ENCODE measurements at places on chromosomes 4 and X. TPM values are rescaled to one million over a fixed set of nuclear protein-coding genes. Genes with fewer than 3 reads are reported as not detected.

The KLF8 gene
- total RNA-seq = not detected

The TMEM192 gene
- total RNA-seq = 7.4 TPM

The UGT2B7 gene
- 0.12 TPM for total RNA-seq

The NXF2 gene
- total RNA-seq = not detected

The PTTG2 gene
- not detected for total RNA-seq

The SMARCA1 gene
- 41.1 TPM for total RNA-seq

The TEX13D gene
- not detected for total RNA-seq

The SMR3B gene
- not detected for total RNA-seq

All from A549 treated with CORT108297 at 1 μM for 4 hours (cell line).